Panc1 (cell line): ENCODE measurements at places on chromosomes 6 and 20. TPM values are rescaled to one million over a fixed set of nuclear protein-coding genes. Genes with fewer than 3 reads are reported as not detected.

Gene HSPA1L
- total RNA-seq = 2.8 TPM

Gene SLC22A16
- total RNA-seq = not detected

Gene DLK2
- 19.1 TPM for total RNA-seq

Gene CCDC170
- total RNA-seq = not detected

Gene HCK
- 0.98 TPM for total RNA-seq

GRCh38 chr20:54163402-54163801 is 10.4 kb downstream of the CYP24A1 start:
- no peak for DNase-seq

- DNase-seq = no peak
Measured at GRCh38 chr20:43751167-43752050, 24.6 kb upstream of the GTSF1L start.

DNA sequence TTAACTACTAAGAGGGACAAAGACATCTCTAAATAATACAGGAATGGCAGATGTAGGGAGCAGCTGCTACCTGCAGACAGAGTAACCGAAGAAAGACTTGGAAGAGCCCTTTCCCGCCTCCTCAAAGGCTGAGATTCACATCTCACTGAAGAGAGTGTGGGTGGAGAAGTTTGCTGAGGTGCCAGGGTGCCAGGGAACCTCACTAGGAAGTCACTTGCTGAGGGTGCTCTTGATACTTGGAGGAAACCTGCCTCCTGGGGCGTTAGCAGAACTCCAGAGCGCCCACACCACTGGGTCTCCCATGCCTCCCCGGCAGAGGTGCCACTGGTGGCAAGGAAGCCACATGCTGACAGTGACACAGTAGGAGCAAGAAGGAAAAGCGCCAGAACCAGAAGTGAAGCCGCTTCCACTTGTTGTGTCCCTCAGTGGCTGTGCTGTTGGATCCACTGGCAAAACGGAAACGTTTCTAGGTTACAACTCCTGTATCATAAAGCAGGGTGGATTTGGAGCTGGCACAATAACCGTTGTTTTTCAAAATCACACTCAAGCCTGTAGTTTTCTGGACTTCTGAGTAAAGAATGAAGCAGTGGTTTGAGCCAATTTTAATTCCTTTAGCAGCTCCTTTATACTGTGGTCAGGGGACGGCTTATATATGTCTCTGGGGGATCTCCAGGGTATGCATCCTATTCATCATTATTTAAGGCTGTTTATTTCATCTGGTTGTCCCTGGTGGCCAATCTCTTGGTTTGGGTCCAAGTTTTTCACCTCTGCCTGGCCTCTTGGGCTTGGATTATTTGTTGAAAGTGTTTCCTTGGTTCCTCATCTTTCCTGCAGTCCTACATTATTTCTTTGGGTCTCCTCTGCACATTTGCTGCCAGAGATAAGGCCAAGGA is 64.5 kb downstream of the CDC5L start:
- DNase-seq = no peak

- DNase-seq = no peak
Measured at GRCh38 chr6:101465863-101466262, 72.4 kb downstream of the GRIK2 start.
